ENCODE measurements at places on chromosomes 2 and 18.
A peak's percentile ranks its signal among the peaks of the same experiment; 100 is the strongest.

GRCh38 chr2:179336782-179337534 lies 72.3 kb upstream of the SESTD1 start:
- DNase-seq: no peak

DNA sequence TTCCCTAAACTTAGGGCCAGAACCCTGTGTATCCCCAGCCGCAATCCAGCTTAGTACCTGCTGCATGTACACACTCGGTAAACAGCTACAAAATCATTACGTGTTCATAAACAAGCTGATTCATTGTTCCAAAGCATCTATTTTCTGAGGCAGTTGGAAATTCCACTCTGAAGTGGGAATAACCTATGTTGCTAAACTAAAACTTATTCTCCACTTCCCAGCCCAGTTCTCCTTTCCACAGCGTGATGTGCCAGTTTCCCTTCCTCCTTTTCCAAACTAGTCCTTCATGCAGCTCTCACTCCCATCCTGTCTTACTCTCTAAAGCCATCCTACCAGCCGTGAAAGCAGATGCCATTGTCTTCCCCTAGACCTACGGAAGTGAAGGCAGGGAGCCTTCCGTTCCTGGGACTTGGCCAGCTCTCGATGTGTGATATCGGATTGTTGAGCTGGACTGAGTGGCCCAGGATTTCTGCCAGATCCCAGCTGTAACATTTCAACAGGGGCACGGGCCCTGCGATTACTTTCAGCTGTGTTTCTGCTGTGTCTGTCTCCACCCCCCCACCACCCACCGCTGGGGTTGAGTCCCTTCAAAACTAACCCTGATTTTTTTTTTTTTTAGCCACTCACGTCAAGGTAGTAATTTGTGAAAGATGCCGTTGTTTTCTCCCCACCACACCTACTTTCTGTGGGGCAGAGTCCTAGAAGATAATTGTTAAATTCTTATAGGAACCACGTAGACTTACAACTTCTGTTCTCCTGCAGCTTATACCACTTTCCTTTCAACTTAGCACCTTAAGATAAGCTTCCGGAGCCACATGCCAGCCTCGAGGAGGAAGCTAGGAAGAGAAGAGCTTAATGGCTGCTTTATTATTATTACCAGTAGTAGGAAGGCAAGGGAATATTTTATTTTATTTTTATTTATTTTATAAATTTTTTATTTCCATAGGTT lies 100.9 kb downstream of the CRIM1 start:
- no peak for DNase-seq

GRCh38 chr2:222878877-222879603 lies 18.2 kb downstream of the ACSL3 start:
- DNase-seq: no peak

DNA sequence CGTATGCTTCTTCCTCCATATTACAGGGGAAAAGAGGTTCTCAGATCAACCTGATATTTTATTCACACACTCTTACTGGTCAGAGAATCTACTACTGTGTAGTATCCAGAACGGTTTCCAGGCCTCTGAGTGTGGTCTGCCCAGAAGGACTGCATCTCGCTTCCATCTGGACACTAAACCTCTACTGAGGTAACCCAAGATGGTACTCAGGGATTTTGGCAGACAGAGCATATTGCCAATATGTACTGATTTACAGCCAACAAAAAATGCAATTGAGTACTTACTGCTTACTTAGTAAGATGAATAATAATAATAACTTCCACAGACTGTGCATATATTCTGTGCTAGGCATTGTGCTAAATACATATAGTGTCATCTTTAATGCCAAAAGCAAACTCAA lies 55.8 kb downstream of the CYRIA start:
- DNase-seq: no peak

DNA sequence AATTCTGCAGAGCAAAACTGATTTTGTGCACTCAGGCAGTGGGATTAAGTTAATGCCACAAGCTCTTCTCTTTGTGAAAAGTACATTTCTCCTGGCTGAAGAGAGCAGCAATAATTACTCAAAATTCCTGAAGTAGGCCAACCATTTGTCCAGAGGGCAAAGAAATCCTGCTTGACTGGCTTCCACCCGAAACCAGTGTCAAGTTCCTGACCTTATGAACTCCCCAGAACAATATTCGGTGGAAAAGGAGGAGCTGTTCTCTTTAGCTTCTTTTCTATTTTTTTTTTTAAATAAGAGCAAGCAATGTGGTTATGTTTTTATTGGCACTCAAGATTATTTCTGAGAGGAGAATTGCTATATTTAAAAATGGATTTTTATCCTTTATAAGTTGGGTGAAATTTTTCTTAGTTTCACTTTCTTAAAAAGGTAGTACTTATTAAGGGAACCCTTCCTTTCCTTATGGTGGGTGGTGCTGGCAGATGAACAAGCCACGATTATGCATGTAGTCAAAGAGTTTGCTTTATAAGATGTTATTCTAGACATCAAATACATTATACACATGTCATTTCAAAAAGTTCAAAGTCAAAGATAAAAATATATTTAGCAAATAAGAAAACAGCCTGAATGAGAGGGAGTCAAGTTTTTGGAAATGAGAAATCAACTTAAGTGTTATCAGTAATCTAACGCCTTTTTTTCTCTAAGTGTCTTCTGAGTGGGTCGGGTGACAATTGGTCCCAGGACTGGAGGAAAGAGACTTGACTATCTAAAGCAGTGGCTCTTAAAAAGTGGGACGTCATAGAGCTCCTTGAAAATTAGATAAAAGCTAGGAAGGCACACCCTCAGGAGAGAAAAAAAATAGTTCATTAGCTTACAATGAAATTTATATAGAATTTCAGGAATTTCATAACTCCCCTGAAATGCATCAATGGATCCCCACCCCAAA lies 194.5 kb downstream of the IKZF2 start:
- DNase-seq: no peak

DNA sequence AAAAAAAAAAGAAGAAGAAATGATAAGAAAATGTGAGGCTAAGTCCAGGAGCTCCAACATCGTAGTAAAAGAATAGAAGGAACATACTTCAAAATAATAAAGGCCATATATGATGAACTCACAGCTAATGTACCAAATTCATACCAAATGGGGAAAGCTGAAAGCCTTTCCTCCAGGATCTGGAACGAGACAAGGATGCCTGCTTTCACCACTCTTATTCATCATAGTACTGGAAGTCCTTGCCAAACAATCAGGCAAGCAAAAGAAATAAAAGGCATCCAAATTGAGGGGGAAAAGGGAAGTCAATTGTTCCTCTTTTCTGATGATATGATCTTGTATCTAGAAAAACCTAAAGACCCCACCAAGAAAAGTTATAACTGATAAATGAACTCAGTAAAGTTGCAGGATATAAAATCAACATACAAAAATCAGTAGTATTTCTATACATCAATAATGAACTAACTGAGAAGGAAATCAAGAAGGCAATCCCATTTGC lies 170.6 kb downstream of the METTL4 start:
- no peak for DNase-seq

DNA sequence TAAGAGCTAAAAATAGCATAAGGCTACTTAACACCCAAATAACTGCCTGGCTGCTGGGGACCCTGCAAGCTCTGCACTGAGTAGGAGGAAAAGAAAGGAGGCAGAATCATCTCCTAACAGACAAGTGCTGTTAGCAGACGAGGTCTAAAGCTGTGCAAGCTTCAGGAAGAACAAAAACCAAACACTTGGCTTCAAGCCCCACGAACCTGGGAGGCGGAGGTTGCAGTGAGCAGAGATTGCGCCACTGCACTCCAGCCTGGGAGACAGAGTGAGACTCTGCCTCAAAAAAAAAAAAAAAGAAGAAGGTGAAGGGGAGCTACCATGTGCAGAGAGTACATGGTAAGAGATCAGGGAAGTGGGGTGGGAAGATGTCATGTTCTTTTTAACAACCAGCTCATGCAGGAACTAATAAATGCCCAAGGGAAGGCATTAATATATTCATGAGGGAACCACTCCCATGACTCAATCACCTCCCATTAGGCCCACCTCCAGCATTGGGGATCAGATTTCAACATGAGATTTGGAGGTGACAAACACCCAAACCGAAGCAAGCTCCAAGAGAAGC lies 28.8 kb upstream of the INO80C start:
- peak; percentile 2 for DNase-seq

DNA sequence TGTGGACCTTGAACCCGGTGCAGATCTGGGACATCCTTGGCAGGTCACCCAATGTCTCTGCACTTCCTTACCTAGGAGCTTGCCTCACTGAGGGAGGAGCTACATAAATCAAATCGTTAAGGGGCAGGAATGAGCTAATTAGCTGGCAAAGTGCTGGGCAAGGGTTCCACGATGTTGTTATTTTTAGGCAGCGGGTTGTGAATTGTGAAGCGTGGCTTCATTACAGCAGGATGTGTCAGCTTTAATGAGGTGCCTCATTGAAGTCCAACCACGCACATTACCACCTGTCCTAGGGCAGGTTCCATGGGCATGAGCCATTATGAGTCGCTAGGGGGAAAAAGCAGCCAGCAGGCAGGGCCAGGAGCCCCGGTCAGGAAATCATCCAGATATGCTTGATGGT lies 127.0 kb upstream of the AGAP1 start:
- peak; percentile 20 for DNase-seq

GRCh38 chr2:154402213-154402612 lies 296.3 kb upstream of the KCNJ3 start:
- DNase-seq: no peak

DNA sequence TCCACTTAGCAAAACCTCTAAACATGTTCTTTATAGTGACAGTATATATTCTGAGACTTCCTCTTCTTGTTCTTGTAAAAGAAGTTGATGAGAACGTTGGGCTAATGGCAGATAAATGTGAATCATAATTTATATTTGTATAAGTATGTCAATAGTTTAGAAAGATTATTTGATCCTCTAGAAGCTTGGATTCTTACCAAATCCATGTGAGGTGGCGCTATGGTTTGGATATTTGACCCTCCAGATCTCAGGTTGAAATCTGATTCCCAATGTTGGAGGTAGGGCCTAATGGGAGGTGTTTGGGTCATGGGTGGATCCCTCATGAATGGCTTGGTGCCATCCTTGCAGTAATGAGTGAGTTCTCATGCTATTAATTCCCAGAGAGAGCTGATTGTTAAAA lies 29.8 kb upstream of the SCN1A start:
- no peak for DNase-seq

DNA sequence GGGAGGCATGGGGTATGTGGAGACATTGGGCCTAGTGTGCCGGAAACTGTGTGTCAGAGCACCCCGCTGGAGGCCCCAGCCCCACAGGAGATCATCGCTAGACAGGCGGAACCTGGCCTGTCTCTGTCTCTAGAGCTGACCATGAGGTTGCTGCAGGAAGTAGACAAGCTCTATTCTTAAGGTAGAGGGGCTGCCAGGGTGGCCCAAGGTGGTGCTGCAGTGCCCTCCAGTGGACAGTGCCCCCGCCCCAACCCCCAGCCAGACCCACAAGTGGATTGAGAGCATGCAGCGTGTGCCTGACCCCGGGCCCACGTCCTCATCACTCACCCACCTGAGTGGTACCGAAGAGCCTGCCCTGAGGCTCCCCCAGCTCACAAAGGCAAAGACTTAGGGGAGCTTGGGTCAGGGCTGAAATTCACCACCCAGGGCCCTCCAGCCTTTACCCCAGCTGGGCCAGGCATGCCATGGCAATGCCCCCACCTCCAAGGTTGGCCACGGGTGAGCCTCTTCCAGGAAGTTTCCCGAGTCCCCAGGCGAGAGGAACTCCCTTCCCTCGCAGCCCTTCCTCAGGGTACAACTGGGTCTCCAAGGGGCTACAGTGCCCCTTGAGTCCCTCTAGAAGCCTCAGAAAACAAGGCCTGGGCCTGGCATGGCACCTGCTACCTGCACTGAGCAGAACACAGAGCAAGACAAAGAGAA lies 155.0 kb downstream of the TTC32 start:
- DNase-seq: no peak

- no peak for DNase-seq
Measured at GRCh38 chr2:174635776-174636404, 38.3 kb upstream of the WIPF1 start.

GRCh38 chr2:194327196-194327888 lies 1329.7 kb upstream of the SLC39A10 start:
- DNase-seq: no peak

DNA sequence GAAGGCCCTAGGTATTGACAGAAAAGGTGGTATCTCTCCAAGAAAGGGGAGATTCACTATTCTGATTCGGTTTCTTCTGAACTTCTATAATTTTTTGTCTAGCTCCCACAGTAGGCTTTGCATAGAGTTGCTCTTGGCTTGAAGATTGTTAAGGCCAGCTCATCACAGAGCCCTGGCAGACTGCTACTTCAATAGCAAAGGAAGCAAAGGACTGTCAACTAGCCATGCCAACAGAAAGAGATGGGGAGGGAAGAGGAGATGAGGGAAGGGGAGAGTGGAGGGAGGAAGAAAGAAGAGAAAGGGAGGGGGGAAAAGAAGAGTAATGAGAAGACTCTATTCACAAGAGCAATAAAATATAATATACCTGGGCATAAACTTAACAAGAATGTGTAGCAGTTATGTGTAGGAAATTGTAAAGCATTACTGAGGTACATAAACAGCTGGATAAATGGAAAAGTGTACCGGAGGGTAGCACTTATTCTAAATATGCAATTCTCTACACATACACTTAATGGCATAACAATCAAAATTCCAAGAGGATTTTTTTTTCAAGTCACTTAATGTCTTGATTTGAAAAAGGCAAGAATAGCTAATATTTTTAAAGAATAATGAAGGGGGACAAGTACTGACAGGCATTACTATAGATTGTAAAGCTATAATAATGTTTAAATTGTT lies 102.5 kb downstream of the LOXHD1 start:
- no peak for DNase-seq

DNA sequence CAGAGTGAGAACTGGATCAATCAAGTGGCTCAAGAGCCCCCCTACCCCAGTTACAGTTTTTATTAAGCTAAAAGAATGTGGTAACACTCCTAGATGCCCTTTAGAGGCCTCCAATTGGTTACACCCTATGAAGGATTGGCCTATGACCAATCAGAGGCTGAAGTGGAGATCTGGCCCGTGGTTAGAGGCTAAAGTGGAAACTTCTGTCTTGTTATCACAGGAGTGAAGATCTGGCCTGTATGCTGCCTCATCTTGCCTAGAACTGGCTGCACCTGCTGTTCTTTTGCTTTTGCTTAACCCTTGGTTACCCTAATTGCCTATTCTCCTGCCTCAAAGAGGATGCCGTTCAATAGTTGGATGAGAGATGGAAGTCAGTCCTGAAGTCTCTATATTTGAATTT lies 100.1 kb upstream of the MAP2 start:
- no peak for DNase-seq

- no peak for DNase-seq
Measured at GRCh38 chr2:18721038-18721922, 131.9 kb upstream of the NT5C1B start.

GRCh38 chr2:222598611-222599010 lies 57.3 kb downstream of the FARSB start:
- no peak for DNase-seq

DNA sequence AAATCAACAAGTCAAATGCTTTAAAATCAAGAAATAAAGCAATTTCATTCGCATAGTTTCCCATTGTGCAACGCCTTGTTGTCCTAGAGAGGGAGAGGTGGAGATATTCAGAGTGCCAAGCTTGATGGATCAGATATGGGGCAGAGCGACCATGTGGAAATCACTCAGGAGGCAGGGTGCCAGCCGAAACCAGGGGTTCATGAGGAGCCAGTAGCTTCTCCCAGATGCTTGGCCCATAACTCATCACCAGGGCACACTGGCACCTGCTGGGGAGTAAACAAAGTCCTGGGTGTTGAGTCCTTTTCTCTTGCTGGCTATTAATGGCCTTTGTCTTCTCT lies 53.0 kb upstream of the ASAP2 start:
- no peak for DNase-seq
